ENCODE measurements at places on chromosomes 13 and 19.
A peak's percentile ranks its signal among the peaks of the same experiment; 100 is the strongest.

DNA sequence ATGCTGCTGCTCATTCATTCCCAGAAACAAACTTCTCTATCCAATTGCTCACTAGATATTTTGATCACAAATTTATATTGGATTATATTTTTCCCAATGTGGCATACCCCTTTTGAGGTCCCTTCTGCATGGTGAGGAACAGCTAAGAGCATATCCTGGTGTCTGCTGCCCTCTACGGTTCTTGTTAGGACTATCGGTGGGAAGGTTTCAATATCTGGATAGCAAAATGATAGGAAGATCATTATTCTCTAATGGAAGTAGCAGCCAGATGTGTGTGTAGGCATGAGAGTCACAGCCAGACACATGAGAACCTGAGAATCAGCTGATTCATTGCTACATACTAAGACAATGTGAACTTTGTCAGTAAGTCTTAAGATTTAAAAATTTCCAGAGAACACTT lies 1422.4 kb upstream of the MIR17HG start:
- DNase-seq = no peak

DNA sequence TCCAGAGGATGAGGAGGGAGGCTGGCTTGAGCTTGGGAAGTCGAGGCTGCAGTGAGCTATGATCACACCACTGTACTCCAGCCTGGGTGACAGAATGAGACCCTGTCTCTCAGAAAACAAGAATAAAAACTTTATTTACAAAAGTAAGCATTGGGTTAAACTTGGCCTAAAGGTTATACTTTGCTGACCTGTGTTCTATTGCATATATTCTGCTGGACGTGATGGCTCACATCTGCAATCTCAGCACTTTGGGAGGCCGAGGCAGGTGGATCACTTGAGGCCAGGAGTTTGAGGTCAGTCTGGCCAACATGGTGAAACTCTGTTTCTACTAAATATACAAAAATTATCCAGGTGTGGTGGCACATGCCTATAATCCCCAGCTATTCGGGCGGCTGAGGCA lies 6.6 kb upstream of the ARHGEF18 start:
- DNase-seq = no peak

GRCh38 chr13:113140677-113141600 lies 17.5 kb upstream of the PROZ start:
- DNase-seq = no peak

GRCh38 chr13:90352763-90353162 lies 994.7 kb upstream of the MIR17HG start:
- no peak for DNase-seq

GRCh38 chr19:2341244-2341751 lies 12.8 kb downstream of the SPPL2B start:
- no peak for DNase-seq

DNA sequence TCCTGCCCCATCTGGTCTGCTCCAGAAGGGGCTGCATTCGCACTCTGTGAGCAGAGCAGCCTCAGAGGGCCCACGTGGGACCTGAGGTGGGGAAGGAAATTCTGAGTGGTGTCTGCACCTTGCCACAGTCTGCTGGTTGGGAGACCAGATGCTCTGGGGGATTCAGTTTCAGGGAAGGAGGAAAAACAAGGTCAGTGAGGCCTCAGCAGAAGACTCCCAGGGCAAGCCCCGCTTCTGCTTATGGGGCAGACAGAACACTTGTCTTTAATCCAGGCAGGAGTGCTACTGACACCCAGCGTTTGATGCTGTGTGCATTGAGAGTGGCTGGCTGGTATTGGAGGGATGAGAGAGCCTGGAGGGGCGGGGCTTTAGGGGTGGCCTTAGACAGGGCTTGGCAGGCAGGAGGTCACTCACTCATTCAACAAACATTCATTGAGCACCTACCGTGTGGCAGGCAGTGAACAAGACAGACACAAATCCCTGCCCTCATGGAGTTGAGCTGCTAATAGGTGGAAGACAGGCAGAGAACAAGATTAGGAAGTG lies 4.9 kb upstream of the CLEC17A start:
- no peak for DNase-seq

GRCh38 chr13:48066310-48066989 lies 28.5 kb downstream of the MED4 start:
- no peak for DNase-seq

DNA sequence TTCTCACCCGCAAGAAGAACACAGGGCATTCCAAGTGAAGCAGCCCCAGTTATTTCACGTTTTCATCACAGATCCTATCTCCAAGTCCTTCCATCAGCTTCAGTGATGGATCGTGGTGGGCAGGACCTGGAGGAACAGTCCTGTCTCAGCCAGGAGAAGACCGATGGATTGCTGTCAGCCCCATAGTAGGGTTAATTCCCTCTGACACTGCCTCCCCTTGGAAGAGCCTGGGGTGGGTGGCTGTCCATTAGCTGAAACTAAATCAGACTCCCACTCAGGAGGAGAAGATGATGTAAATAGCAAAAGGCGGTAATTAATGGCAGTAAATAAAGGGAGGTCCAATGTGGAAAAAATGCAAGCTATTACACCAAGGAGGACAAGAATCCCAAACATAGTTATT lies 131.0 kb downstream of the TNFRSF19 start:
- no peak for DNase-seq

DNA sequence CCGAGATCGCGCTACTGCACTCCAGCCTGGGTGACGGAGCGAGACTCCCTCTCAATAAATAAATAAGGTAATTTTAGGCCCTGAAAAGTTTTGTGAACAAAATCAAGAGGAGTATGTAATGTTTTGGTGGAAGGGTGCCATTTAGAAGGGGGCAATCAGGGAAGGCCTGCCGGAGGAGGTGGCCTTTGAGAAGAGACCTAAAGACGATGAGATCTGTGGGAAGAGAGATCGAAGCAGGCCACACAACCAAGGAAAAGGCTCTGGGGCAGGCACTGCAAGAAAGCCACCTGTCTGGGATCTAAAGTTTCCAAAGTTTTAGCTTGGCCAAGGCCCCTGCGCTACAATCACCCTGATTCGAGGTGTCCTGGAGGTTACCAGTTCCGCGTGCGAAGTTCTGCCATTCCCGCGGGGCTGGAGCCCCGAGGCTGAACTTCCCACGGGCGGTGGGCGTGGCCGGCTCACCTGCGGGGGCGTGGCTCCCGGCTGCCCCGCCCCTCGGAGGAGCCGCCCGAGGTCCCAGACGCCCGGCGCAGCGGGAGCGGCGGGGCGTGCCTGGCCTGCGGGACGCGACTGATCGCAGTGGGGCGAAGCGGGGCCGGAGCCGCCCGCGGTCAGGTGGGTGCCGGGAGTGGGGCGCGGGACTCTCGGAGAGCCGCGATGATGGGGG lies at the start of gene KLC3:
TSS of gene KLC3 (plus strand) at position 519 of the 667 bp plus-strand sequence. CDS start 4,792 bp downstream, outside the sequence.
- DNase-seq = peak; percentile 30

DNA sequence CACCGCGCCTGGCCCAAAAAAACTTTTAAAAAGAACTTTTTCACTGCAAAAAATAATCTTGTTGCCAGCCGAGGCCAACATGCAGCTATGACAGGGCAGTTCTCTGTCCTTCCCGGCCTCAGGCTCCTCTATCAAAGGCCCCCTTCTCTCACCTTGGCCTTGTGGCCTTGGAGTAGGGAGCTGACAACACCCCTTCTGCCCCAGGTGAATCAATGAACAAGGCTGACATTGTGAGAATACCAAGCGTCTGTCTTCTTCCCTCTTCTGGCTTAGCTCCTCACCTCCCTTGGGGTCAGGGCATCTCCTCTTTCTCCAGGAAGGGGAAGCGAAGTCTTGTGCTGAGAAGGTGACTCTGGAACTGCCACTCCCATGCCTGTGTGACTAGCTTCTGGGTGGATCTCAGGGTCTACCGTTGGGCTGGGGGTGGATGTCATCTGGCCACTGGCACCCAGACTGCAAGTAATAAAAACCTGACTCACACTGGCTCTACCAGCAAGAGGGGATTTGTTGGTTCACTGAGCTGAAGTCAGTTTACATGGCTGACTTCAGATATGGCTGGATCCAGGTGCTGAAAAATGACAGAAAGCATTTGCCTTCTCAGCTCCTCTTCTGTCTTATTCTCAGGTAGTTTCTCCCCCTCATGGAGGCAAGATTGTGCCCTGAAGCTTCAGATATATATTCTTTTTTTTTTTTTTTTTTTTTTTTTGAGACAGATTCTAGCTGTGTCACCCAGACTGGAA lies 6.3 kb downstream of the C19orf38 start:
- no peak for DNase-seq

GRCh38 chr19:1584500-1585242 lies 8.0 kb downstream of the MBD3 start:
- no peak for DNase-seq

GRCh38 chr13:94270556-94270955 lies 208.9 kb downstream of the DCT start:
- DNase-seq = no peak

- no peak for DNase-seq
Measured at GRCh38 chr19:39385629-39386411, 5.1 kb downstream of the PAF1 start.
